ENCODE measurements at places on chromosomes 7 and 10.

GRCh38 chr7:522071-522950 is 2.7 kb upstream of the PDGFA start:
- peak overlapping the region; percentile 31 for H3K4me3 ChIP-seq
- H3K27ac ChIP-seq = no peak overlapping the region
- H3K27me3 ChIP-seq = peaks cover 31% of the 10 kb centered on the region
- H3K36me3 ChIP-seq = no peaks in the 10 kb centered on the region
- peaks cover 48% of the 10 kb centered on the region for H3K4me1 ChIP-seq

- no peaks in the 10 kb centered on the region for H3K4me1 ChIP-seq
- no peaks in the 10 kb centered on the region for H3K27me3 ChIP-seq
- DNase-seq = no peak
- H3K27ac ChIP-seq = no peak overlapping the region
- no peaks in the 10 kb centered on the region for H3K36me3 ChIP-seq
Observed at GRCh38 chr10:42982891-42983506, 93.9 kb upstream of the RET start.

- peaks cover 18% of the 10 kb centered on the region for H3K4me1 ChIP-seq
- no peak overlapping the region for H3K27ac ChIP-seq
- H3K27me3 ChIP-seq = no peaks in the 10 kb centered on the region
- no peak overlapping the region for H3K4me3 ChIP-seq
- no peak for DNase-seq
Observed at GRCh38 chr10:17219024-17219423, 9.0 kb upstream of the VIM start.

- H3K27ac ChIP-seq = peak overlapping the region; percentile 5
- H3K36me3 ChIP-seq = peaks cover 22% of the 10 kb centered on the region
- no peaks in the 10 kb centered on the region for H3K27me3 ChIP-seq
- DNase-seq = no peak
Observed at GRCh38 chr10:22604344-22605126, 109.8 kb downstream of the PIP4K2A start.

DNA sequence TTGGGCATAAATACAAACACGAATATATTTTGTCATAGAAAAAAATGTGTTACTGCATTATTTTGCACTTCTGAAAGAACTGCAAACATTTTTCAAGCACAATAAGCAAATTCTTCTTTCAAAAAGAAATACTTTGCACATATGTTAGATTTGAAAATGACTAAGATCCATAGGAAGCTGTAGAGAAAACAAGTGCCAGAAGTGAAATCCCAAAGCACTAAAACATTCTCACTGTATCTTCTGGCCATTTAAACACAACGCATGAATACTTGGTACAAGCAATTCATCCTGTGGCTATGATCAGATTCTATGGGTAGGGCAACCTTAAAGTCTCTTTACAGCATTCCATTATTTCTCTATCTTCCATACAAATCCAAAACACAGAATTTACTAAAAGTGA is 225.4 kb upstream of the IMMP2L start:
- H3K27me3 ChIP-seq = no peaks in the 10 kb centered on the region
- no peaks in the 10 kb centered on the region for H3K4me1 ChIP-seq
- no peak overlapping the region for H3K27ac ChIP-seq
- no peak overlapping the region for H3K4me3 ChIP-seq
- H3K36me3 ChIP-seq = no peaks in the 10 kb centered on the region

DNA sequence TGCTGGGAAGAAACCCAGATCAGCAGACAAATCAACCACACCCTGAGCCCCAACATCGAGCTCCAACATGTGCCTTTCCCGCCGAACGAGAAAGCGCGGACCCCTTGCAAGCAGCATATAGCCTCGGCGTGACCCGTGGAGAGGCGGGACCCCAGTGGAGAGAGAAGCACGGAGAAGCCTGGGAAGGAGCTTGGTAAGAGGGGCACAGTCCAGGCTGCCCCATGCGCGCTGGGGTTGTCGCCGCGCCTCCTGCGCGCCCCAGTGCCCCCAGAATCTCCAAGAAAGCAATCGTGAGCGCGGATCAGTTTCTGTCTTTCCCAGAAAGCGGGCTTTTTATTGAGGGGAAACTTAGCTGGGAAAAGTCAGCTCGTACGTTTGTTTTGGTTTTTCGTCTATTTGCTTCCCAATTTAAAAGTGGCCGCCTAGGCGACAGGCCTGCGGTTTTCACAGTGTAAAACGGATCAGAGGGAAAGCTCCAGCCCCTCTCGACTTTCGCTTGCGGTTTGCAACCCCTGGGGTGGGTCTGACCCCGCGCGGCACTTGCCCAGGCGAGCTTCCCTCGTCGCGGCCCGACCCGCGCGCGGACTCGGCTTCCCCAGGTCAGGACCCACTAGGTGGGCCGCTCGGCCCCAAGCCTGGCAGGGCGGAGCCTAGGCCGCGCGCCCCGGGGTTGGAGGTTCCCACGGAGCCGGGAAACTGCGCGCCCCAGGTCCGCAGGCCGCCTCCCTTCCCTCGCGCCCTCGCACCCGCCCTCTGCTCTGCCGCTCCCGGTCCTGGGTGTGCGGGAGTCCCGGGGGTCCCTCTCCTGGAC is 31.1 kb downstream of the SKIDA1 start:
- peak overlapping the region; percentile 46 for H3K27ac ChIP-seq
- peaks cover 6% of the 10 kb centered on the region for H3K27me3 ChIP-seq
- peaks cover 42% of the 10 kb centered on the region for H3K4me1 ChIP-seq
- H3K4me3 ChIP-seq = peak overlapping the region; percentile 62

Data from left lung (tissue), 14 donors.